ENCODE measurements at places on chromosomes 3 and 15.
A peak's percentile ranks its signal among the peaks of the same experiment; 100 is the strongest.

DNA sequence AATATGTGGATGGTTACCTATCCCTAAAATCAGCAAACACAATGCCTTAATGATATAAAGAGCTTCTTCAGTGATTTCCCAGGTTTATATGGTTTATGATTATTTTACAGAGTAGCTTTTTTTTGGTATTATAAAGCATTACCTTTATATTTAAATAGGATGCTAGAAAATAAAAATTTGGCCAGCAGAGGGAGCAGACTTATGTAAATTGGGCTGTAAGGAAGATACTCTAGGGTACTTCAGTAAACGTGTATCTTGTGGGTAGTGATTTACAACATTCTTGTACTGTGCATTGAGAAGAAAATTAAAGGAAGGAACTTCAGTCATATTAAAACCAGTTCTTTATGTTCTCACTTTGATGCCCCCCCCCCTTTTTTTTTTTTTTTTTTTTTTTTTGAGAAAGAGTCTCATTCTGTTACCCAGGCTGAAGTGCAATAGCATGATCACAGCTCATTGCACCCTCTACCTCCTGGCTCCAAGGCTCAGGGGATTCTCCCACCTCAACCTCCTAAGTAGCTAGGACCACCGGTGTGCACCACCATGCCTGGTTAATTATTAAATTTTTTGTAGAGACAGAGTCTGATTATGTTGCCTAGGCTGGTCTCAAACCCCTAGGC, 167.9 kb downstream of the BBX start:
- DNase-seq, result peak; percentile 19

DNA sequence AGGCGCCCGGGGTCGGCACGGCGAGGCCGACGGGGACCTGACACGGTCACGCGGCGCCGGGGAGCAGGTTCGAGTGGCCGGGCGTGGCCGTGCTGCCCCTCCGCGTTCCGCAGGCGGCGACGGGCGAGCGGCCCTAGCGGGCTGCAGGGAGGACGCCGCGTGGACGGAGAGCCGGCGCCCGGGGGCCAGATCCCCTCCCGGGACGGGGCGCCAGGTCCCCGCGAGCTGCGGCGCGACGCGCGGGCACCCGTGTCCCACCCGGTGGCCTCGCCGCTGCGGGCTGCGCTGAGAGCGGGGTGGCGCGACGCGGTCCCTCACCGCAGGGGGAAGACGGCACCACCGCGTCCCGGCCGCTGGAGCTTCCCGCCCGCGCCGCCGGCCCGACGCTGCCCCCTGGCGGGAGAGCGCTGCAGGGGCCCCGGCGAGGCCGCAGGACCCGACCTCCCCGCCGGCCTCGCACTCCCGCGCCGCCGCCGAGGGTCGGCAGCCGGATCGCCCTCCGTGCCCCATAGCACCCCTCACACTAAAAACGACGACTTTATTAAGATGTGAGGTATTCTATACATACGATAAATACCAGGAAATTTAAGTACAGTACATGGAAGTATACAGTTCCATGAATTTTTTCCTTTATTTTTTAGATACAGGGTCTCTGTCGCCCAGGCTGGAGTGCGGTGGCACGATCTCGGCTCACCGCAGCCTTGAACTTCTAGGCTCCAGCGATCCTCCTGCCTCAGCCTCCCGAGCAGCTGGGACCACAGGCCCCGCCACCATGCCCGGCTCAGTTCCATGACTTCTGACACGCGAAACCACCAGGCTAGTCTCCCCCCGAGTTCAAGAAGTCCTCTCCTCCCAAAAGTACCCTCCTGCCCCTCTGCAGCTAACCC, 1.3 kb upstream of the PIGZ start:
- peak; percentile 43 for DNase-seq

DNA sequence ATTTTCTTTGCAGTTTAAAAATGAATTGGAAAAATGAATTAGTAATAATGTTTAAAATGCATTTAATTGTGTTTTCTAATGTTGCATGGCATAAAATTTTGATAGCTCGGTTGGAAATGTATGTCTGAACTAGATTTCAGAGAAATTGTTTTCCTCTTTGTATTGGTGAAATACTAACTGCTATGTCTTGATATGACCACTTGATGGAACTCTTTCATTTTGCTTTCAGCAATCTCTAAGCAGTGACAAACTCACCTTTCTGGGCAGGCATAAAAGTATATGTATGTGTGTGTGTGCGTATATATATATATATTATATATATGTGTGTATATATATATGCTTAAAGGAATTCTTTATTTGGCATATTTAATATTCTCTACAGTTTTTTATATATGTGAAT, 239.3 kb upstream of the ZNF717 start:
- peak; percentile 29 for DNase-seq

DNA sequence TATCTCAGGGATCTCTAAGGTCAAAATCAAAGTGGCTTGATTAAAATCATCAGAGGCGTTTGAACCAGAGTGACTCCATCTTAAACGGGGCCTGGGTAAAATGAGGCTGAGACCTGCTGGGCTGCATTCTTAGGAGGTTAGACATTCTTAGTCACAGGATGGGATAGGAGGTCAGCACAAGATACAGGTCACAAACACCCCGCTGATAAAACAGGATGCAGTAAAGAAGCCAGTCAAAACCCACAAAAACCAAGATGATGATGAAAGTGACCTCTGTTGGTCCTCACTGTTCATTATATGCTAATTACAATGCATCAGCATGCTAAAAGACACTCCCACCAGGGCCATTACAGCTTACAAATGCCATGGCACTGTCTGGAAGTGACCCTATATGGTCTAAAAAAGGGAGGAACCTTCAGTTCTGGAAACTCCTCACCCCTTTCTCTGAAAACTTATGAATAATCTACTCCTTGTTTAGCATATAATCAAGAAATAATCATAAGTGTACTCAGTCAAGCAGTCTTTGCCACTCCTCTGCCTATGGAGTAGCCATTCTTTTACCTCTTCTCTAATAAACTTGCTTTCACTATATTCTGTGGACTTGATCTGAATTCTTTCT, 143.3 kb upstream of the SLCO3A1 start:
- DNase-seq, result peak; percentile 62

DNA sequence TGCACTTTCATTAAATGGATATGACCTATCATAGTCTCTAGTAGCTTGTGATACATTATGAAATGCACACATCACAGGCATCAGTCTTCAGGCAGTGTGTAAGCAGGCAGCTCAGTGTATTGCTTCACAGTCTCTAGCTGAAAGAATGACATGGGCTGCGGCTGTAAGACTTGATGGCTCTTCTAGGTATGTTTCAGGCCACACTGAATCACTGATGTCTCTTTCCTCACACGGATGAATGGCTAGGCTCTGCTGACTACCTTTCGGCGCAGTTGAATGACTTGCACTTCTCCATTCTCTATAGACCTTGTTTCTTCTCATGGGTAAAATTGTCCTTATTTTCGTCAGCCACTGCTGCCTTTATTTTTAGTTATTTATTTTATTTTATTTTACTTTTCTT, 15.4 kb downstream of the APH1B start:
- DNase-seq, result peak; percentile 36

GRCh38 chr3:134649106-134649705, 1.6 kb downstream of the KY start:
- no peak for DNase-seq

GRCh38 chr3:148643389-148643840, 54.3 kb upstream of the AGTR1 start:
- peak; percentile 73 for DNase-seq

GRCh38 chr3:131079086-131079485, 52.4 kb downstream of the NEK11 start:
- no peak for DNase-seq

DNA sequence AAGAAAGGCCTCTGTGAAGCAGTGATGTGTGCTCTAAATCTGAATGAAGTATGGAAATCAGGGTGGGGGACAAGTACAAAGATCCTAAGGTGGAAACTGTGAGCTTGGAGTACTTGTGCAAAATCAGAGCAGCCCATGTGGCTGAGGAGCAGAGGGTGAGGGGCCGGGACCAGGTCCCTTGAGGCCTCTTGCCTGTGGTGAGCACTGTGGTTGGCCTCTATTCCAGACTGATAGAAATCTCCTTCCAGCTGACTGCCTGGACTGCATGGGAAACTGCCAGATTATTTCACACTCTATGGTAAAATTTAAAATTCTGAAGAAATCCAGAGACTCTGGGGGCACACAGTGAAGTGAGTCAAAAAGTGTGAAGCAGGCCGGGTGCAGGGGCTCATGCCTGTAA, 81.4 kb downstream of the TM4SF4 start:
- no peak for DNase-seq

DNA sequence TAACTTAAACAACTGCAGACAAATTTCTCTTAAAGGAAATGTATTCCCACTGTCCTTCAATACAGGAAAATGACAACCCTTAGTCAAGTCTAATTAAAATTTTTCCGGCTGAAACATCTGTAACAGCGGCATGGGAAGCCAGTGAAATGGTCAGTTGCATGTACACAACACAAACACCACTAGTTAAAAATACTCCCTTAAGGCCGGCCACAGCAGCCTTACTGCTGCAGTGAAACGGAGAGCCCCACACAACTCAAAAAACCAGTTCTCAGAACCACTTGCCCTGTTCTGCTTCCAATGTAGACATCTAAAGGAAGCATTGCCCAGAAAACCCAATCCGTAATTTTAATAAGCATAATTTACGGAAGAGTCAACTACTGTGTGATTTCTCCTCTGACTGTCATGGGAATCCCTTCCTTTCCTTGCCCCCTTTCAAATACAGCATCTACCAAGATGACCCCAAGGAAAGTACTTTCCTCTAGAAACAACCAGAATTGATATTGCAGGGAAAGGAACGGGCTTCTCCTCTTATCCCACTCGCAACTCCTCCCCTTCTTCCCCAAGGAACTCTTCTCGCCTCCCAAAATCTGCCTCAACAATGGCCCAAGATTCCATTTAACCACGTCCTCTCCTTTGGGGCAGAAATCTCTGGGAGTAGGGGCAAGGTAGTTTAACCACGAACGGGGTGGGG, 1.6 kb downstream of the FBN1 start:
- no peak for DNase-seq

GRCh38 chr15:39874890-39875549, 45.0 kb downstream of the GPR176 start:
- DNase-seq, result peak; percentile 63

DNA sequence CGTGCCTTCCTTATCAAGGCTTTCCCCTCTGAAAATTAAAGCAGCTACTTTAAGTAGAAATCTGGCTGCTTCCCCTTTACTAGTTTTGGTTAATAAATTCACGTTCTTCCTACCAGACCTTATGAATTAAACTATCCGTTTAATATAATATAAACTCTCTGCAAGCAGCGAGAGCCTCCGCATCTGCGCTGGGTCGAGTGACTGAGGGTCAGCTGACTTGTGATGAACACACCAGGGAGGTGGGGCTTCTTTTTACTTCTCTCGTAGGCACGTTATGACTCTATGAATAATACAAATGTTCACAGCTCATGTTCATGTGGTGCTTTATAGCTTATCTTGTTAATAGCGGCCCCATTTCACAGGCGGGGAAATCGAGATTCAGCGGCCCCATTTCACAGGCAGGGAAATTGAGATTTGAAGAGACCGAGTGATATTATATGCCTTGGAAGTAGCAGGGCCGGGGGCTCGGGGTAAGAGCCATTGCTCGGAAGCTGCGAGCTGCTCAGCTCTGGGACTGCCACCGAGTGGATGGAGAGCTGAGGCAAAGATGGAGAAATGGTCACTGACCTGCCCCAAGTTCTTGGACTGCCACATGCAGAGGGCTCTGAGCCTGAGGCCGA, 8.3 kb downstream of the MUC4 start:
- DNase-seq, result no peak
